ENCODE measurements at places on chromosomes 6 and 20.

DNA sequence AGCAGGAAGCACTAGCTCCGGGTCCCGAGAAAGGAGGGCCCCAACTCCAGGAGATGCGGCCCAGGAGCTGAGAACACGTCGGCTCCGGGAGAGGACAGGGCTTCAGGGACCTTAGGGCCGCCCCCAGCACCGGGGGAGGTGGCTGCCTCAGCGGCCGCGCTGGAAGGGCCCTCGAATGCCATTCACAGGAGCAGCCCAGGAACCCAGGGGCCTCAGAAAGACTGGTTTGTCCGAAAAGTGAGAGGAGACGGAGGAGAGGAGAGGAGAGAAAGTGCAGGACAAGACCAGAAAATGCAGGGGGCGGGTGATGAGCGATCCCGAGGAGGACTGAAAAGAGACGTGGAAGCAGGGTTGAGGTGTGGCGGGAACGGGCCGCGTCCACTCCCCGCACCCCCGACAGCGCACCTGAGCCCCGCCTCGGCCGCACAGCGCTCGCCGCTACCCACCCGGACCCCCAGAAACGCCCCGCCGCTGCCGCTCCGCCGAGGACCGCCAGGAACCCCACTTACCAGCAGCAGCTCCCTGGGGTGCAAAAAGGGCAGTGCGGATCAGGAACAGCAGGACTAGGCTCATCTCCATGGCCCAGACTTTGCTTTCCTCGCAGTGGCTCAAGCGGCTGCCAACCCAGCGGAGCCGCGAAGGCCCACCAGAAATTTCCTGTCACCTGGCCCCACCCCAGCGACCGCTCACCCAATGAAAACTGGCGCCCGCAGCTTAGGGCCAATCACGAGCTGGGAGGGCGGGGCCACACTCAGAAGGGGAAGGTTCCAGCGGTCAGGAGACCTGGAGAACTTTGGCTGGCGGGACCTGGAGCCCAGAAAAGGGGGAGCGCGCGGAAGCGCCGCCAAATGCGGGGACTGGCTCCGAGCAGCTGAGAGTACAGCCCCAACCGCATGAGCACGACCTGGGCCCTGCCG lies 25.4 kb downstream of the HLA-F start:
- H3K27me3 ChIP-seq: no peaks in the 10 kb centered on the region
- peaks cover 18% of the 10 kb centered on the region for H3K4me1 ChIP-seq
- DNase-seq: peak; percentile 91
- H3K27ac ChIP-seq: no peak overlapping the region
- H3K4me3 ChIP-seq: peak overlapping the region; percentile 85

- no peak overlapping the region for H3K27ac ChIP-seq
- H3K36me3 ChIP-seq: peaks cover 6% of the 10 kb centered on the region
- peaks cover 36% of the 10 kb centered on the region for H3K4me1 ChIP-seq
- H3K27me3 ChIP-seq: no peaks in the 10 kb centered on the region
- H3K4me3 ChIP-seq: peak overlapping the region; percentile 15
Observed at GRCh38 chr20:37357481-37358365, 11.8 kb downstream of the SRC start.

DNA sequence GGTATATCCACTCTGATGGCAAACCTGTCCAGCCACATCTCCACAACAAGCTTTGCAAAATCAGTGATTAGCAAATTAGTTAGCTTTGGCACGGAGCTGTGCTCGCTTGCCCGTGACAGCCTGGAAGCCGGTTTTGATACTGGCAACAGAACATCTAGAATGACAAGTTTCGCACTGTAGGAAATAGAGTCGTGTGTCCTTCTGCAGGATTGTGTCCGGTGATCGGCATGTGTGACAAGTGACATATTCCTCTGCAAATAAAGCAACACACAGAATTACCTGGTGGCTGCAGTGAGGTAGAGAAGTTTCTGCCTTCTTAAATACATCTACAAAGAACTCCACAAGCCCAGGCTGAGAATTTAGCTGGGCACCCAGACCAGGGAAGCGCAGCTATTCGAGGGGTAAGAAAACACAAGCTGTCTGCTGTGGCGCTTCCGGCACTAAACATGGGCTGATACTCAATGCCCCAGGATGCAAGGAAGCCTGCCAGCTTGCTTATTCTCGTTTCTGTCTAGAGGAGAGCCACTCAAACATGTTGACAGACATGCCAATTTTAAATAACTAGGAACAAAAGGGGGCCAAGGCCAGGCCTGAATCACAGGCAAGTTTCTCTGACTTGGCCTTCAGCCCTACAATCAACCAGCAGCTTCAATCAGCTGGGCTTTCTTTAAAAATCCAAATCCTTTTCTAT lies 22.2 kb downstream of the EIF2S2 start:
- no peak overlapping the region for H3K27ac ChIP-seq
- H3K4me1 ChIP-seq: no peaks in the 10 kb centered on the region
- H3K27me3 ChIP-seq: no peaks in the 10 kb centered on the region
- DNase-seq: no peak

- H3K27ac ChIP-seq: no peak overlapping the region
- no peaks in the 10 kb centered on the region for H3K36me3 ChIP-seq
- H3K4me3 ChIP-seq: no peak overlapping the region
- no peaks in the 10 kb centered on the region for H3K27me3 ChIP-seq
- DNase-seq: no peak
Observed at GRCh38 chr6:135147637-135148592, 33.2 kb upstream of the MYB start.

GRCh38 chr20:49361862-49362660 lies 84.2 kb upstream of the ZNFX1 start:
- no peak for DNase-seq
- no peaks in the 10 kb centered on the region for H3K4me1 ChIP-seq
- H3K27me3 ChIP-seq: peaks cover 27% of the 10 kb centered on the region
- no peak overlapping the region for H3K4me3 ChIP-seq
- no peak overlapping the region for H3K27ac ChIP-seq

DNA sequence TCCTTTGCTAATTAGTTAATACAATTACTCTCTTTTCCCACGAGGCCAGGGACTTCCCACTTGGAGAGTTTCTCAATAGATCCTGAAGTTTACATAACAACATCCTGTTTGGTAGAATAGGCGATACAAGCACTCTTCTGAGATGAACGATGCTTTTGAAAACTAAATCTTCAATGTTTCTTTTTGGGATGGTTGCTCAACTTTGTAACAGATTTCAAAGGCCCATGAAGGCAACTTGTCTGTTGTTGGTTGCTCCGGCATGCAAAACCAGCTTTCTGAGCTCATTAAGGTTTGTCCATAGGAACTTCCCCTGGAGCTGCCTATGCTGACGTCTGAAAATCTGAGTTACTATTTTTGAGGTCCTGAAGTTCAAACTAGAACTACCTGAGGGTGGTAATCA lies 25.9 kb upstream of the ROS1 start:
- H3K4me1 ChIP-seq: peaks cover 49% of the 10 kb centered on the region
- no peak overlapping the region for H3K4me3 ChIP-seq
- no peak for DNase-seq
- H3K27ac ChIP-seq: no peak overlapping the region
